ENCODE measurements at places on chromosomes 7 and 10.

- no peak for DNase-seq
Measured at GRCh38 chr10:78782441-78782840, 286.3 kb upstream of the ZMIZ1 start.

GRCh38 chr7:21361413-21362125, 66.3 kb upstream of the SP4 start:
- DNase-seq, result no peak

GRCh38 chr7:40916813-40917212, 782.0 kb downstream of the SUGCT start:
- DNase-seq, result no peak

- no peak for DNase-seq
Measured at GRCh38 chr7:2477447-2478398, 1.5 kb upstream of the GRIFIN start.

DNA sequence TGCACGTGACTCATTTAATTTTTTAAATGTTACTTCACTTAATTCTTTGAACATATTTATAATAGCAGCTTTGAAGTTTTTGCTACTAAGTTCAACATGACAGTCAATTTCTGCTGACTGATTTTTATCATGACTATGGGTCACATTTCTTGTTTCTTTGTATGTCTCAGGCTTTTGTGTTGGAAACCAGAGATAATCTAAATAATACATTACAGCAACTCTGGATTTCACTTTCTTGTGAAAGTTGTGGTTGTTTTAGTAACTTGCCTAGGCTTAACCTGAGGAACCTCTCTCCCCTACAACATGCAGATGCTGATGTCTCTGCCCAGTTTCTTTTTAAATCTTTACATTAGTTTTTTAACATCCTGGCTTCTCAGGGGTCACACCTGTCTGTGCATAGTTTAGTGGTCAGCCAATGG, 180.8 kb downstream of the CCDC71L start:
- no peak for DNase-seq

DNA sequence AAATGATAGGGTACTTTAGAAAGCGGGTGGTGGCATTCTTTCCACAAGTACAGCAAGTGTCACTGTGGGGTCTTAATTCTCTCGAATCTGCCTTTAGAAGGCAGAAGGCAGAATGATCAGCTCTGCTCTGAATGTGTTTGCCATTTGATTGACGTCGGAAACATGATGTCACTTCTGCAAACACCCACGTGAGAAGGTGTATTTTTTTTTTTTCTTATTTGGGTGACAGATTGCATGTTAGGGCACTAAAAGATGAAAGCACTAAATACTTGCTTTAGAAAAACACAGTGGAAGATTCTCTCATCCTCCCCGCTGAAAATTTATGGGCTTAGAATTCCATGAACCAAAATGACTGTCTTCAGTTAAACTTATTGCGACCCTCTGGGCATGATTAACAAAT, 150.2 kb downstream of the TCF7L2 start:
- DNase-seq, result no peak

- no peak for DNase-seq
Measured at GRCh38 chr7:16423761-16424160, 2.4 kb upstream of the CRPPA start.

DNA sequence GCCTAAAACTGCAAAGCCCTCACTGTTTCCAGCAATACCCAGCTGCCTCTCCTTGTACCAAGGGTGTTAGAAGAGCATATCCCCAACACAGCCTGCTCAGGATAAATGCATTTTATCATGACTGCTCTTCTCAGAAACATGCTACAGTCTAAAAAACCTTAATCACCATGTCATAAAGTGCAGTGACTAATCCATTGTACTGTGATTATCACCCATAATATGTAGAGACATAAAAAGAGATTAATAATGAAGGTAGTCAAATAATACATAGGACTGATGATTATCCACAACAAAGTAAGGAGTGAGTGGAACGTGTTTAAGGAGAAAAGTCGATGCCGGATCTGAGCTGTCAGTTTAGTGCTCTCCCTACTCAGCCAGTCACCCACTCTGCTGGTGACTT, 12.2 kb upstream of the WDR11 start:
- DNase-seq, result no peak

DNA sequence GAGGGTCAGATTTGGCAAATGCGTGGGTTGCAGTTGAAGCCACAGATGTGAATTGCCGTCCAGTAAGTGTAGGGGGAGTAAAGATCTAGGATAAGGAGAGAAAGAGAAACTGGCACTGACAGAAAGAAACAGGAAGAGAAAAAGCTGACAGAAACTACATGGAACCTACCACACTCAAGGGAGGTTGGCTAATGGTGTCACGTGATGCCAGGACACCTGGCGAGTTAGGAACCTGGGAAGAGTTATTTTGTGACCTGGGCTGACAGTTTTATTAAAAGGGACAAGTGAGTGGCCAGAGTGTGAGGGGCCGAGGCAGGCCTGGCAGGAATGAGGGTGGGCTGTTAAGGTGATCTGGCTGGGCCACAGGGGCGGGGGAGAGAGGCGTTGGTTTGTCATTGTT, 188.7 kb downstream of the ADARB2 start:
- DNase-seq, result no peak

DNA sequence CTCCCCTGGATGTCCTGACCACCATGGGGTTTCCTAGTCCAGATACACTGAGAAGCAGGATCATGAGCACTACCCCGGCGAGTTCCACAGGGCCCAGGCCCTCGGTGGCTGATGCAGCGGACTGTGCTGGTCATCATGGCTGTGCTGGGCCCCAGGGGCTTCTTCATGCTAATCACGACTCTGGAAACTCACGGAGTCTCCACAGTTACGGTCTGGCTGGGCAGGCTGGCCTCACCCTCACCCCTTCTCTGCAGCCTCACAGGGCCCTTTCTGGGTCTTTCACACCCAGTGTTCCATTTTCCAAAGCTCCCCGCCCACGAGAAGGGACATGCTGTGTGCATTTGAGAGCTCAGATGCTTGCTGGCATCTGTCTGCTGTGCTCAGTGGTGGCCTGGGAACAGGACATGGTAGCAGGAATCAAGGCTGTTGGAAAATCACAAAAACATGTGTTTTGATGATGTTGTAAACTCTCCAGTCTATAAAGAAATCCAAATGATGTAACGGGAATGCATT, 119.0 kb downstream of the PTPN20 start:
- DNase-seq, result no peak

- DNase-seq, result no peak
Measured at GRCh38 chr7:28140979-28141378, 39.6 kb downstream of the JAZF1 start.

DNA sequence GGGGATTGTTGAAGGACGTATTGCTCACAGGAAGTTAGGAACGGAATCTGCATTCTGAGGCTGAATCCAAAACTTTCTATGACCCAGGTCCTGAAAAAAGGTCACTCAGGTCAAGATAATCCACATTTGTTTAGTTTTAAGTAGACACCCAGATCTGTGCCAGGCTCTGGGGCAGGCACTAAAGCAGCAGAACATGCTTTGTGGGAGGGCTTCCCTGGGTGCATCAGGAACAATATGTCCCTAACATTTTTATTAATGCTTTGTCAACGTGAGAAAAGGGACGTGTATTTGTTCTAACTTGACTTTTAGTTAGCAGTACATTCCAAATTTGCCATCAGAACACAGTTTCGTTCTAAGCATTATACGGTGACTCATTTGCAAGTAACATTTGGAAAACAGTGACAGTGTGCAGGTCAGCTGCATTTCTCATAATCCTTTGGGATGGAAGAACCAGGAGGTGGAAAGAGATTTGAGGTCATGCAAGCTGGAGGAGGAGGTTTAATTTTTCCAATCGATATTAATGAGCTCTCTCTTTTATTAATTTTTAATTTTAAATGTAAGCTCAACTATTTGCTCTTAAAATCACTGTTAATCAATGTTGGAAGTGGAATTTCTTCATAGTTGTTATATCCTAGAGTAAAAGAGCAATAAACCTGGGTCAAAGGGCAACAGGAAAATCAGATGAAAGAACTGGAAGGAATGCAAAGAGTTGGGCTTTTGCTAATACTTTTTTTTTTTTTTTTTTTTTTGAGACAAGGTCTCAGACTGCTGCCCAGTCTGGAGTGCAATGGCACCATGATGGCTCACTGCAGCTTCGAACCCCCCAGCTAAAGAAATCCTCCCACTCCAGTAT, 35.0 kb downstream of the TAS2R41 start:
- no peak for DNase-seq

DNA sequence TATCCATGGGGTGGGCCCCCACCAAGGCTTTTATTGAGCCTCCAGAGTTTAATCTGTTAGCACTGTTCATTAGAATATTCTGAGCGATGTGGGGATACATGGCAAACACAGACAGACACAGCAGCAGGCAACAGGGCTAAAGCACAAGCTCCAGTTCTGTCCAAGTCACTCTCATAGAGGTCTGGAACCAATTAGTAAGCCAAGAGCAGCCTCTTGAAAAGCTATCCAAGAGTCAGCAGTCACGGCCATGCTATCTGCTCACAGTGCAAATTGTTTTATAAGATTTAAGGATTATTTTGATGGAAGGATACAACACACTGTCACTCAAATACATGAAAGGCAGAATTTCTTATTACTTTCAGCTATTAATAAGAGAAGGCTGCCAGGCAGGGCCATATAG, 86.4 kb upstream of the DGKB start:
- DNase-seq, result no peak

DNA sequence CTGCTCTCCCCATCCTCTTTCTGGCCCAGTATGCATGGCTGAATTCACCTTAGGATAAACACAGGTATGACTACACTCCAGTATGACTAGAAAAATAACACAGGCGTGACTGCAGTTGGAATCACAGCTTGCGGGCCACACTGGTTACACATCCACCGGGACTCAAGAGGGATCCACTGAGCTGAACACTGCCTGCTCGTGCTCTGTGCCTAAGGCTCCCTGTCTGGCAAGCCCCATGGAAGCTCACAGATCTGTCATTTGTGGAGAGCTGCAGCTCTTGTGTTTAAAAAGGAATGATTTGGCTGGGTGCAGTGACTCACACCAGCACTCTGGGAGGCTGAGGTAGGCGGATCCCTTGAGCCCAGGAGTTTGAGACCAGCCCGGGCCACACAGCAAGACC, 26.8 kb downstream of the VOPP1 start:
- no peak for DNase-seq

GRCh38 chr7:138668946-138669345, 32.2 kb downstream of the SVOPL start:
- DNase-seq, result no peak

GRCh38 chr10:44733501-44734488, 177.3 kb upstream of the TMEM72 start:
- DNase-seq, result no peak

DNA sequence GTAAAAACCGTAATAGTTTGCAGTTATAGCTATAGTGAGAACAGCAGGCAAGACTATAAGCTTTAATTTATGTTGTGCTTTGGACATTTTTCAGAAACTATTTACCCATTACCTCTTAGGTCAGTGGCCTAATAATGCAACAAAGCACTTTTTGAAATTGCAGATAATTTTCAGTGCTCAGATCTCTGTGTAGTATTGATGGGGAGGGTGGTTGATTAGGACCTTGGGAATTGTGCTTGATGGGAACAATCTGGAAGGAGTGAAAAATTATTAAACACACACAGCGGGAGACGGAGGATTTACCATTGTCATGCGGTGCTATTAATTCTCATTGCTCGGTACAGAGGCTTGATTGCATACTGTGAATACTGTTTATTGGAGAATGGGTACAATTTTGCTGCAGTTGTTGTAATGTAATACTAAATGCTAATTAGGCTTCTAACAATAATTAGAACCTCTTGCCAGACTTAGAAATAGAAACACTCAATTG, 304.8 kb downstream of the LRMDA start:
- no peak for DNase-seq

DNA sequence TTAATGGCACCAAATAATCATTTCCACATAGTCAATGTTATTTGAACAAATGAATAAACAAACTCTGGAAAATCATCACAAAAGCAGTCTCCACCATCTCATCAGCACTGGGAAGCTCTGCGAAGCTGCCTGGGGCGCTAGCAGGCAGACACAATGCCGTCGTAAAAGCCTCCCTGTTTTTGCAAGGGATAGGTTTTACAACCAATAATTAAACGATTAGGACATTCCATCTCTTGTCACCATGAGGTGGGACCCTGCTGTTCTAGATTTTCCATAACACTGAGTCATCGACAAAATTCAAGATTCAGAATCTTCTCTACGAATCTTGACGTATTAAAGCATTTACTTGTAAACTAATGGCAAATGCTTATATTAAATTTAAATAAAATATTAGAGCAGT, 172.8 kb upstream of the AKR1E2 start:
- no peak for DNase-seq

GRCh38 chr7:21543528-21544302, 876 bp downstream of the DNAH11 start:
- no peak for DNase-seq

GRCh38 chr10:61943674-61944378, 42.3 kb downstream of the ARID5B start:
- DNase-seq, result no peak

DNA sequence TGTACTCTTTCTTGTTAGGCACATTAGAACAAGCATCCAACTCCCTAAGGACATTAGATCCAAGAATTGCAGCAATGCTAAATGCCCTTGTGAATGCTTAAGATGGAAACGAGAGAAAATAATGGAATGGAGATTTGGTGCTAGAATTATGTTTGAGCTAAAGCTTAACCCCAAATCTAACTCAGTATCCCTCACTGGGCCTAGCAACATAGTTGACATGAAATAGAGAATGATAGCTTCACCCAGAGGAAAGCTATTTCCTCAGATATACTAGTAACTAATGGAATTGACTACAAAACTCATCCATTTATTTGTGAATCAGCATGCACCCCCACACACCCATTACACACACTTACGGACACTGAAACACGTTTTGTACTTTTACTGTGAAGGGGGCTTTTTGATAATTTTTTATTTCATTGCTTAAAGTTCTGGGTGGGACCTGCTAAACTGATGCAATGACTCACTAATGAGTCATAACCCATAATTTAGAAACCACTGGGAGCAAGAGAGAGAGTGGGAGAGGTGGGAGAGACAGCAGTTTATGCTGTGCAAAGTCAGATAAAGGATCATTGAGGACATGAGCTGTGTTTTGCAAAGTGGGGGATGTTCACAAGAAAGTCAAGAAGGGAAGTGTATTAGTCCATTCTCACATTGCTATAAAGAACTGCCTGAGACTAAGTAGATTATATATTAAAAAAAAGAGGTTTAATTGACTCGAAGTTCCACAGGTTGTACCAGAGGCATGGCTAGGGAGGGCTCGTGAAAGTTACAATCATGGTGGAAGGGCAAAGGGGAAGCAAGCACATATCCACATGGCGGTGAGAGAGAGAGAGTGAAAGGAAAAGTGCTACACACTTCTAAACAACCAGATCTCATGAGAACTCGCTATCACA, 382.7 kb downstream of the SFMBT2 start:
- DNase-seq, result no peak

GRCh38 chr10:79207096-79207357, 138.3 kb downstream of the ZMIZ1 start:
- DNase-seq, result no peak

GRCh38 chr7:106178593-106179134, 66.6 kb upstream of the SYPL1 start:
- no peak for DNase-seq

DNA sequence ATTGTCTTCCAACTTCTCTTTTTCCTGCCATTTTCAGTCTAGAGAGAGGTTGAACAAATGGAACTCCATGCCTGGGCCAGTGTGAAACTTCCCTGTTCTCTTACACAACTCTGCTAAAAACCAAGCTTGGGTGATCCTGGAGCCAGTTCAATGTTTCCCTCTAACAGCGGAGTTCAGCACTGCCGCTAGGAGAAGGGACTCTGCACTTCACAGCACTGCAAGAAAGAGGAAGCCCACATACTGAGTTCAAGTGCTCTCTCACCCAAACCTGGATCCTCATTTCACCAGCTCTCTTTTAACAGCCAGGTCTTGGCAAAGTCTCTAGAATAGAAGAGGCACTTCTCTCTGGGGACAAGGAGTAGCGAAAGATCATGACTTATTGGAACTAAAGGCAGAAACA, 18.8 kb downstream of the FOXI2 start:
- DNase-seq, result no peak

Data from esophagus squamous epithelium (tissue), 5 donors.